ENCODE measurements at places on chromosomes 2 and 18. TPM values are rescaled to one million over a fixed set of nuclear protein-coding genes. Genes with fewer than 3 reads are reported as not detected.
A peak's percentile ranks its signal among the peaks of the same experiment; 100 is the strongest.

GRCh38 chr2:88765154-88765888, 73.8 kb downstream of the RPIA start:
- DNase-seq, result peak; percentile 58
- H3K4me3 ChIP-seq, result peak overlapping the region; percentile 15
- H3K36me3 ChIP-seq, result no peaks in the 10 kb centered on the region
- H3K27ac ChIP-seq, result peak overlapping the region; percentile 32
- H3K4me1 ChIP-seq, result peaks cover 10% of the 10 kb centered on the region
- peaks cover 23% of the 10 kb centered on the region for H3K27me3 ChIP-seq

- no peaks in the 10 kb centered on the region for H3K27me3 ChIP-seq
- H3K36me3 ChIP-seq, result no peaks in the 10 kb centered on the region
- H3K27ac ChIP-seq, result no peak overlapping the region
- DNase-seq, result peak; percentile 2
Observed at GRCh38 chr2:171852366-171852888, 41.6 kb downstream of the SLC25A12 start.

DNA sequence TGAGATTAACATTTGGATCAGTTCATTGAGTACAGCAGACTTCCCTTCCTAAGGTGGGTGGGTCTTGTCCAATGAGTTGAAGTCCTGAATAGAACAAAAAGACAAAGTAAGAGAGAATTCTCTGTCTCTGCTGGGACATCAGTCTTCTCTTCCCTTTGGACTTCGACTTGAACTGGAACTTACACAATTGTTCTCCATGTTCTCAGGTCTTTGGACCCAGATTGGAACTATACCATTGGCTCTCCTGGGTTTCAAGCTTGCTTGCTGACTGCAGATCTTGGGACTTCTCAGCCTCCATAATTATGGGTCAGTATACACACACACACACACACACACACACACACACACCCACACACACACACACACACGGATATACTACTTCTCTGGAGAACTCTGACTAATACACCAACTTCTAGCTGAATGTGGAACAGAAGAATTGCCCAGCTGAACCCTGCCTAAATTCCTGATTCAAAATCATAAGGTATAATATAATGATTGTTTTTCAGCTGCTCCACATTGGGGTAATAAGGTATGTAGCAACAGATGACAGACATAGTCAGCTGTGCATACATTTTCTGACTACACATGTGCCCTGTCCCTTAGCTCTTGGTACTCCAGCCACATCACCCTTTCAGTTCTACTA, 214.0 kb downstream of the TGIF1 start:
- peaks cover 5% of the 10 kb centered on the region for H3K4me1 ChIP-seq
- no peaks in the 10 kb centered on the region for H3K36me3 ChIP-seq
- H3K4me3 ChIP-seq, result no peak overlapping the region
- no peak for DNase-seq
- H3K27ac ChIP-seq, result no peak overlapping the region

DNA sequence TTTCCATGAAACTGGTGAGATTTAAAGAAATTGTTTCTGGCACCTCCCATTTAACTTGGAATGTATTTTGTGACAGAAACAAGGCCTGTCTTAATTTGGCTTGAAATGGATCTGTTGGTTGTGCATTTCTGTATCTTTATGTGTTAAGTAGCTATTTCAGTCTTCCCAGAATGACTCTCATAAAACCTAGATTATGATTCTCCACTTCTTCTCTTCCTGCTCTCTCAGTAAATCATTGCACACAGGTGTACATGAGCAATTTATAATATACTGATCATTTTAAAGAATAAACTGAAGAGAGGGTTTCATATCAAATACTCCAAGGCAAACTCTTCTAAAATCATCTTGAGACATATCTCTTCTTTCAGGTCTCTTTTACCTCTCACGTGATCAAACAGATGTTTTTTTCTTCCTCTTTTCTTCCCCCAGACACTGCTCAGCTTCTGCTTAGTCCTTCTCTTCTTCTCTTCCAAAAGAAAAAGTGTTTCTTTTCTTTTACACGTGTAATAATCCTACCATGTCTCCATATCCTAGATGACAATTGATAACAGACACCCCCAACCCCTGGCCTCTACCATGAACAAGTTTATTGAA, 112.0 kb downstream of the PPP1R1C start:
- H3K4me3 ChIP-seq, result no peak overlapping the region
- no peak overlapping the region for H3K27ac ChIP-seq
- H3K4me1 ChIP-seq, result no peaks in the 10 kb centered on the region
- no peaks in the 10 kb centered on the region for H3K36me3 ChIP-seq
- no peak for DNase-seq
- H3K27me3 ChIP-seq, result no peaks in the 10 kb centered on the region

DNA sequence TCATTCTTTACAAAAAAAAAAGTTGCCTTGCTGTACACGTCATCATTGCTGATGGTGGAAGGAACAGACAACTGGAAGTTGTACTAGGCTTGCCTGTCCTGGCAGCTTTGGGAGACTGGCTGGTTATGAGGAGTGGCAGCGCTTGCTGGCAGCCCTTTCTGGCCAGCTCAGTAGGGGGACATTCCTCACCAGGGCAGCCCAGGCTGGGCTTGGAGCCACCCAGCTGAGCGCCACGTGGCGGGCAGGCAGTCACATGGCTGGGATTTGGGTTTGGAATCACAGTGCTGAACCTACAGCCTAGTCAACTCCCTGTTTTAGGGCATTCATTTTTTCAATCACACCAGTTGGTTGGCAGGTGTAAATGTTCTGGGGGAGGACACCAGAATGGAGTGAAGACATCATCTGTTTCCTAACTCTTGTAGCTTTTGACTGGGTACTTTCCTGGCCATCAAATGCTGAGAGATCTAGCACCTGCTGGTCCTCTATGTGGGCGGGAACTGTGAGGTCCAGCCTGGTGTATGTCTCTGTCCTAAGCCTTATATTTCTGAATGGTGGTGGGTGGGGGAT, 139.3 kb downstream of the SETBP1 start:
- peaks cover 74% of the 10 kb centered on the region for H3K4me1 ChIP-seq
- DNase-seq, result no peak
- H3K4me3 ChIP-seq, result no peak overlapping the region
- H3K36me3 ChIP-seq, result no peaks in the 10 kb centered on the region
- no peaks in the 10 kb centered on the region for H3K27me3 ChIP-seq

- H3K36me3 ChIP-seq, result no peaks in the 10 kb centered on the region
- H3K27me3 ChIP-seq, result no peaks in the 10 kb centered on the region
- H3K27ac ChIP-seq, result no peak overlapping the region
- DNase-seq, result peak; percentile 74
- peaks cover 9% of the 10 kb centered on the region for H3K4me1 ChIP-seq
Observed at GRCh38 chr2:235577404-235578330, 83.8 kb downstream of the AGAP1 start.

DNA sequence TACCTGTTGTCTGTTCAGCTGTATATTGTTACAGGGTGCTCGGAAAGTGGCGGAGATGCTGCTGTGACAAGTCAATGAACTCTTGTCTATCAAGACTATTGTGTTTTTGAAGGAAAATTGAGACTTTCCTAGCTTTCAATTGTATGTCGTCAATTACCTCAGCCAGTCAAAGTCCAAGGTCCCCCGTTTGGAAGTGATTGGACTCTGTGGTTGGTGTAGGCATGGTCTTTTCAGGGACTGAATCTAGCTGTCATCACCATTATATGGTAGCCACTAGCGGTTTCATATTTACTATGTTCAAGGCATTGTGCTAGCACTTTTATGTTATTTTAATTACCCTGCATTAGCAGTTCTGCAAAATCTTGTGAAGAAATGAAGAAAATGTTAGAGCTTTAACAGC, 54.9 kb downstream of the XRCC5 start:
- H3K27ac ChIP-seq, result no peak overlapping the region
- no peaks in the 10 kb centered on the region for H3K27me3 ChIP-seq
- H3K4me1 ChIP-seq, result no peaks in the 10 kb centered on the region
- no peak for DNase-seq
- no peak overlapping the region for H3K4me3 ChIP-seq
- H3K36me3 ChIP-seq, result peaks cover 95% of the 10 kb centered on the region

DNA sequence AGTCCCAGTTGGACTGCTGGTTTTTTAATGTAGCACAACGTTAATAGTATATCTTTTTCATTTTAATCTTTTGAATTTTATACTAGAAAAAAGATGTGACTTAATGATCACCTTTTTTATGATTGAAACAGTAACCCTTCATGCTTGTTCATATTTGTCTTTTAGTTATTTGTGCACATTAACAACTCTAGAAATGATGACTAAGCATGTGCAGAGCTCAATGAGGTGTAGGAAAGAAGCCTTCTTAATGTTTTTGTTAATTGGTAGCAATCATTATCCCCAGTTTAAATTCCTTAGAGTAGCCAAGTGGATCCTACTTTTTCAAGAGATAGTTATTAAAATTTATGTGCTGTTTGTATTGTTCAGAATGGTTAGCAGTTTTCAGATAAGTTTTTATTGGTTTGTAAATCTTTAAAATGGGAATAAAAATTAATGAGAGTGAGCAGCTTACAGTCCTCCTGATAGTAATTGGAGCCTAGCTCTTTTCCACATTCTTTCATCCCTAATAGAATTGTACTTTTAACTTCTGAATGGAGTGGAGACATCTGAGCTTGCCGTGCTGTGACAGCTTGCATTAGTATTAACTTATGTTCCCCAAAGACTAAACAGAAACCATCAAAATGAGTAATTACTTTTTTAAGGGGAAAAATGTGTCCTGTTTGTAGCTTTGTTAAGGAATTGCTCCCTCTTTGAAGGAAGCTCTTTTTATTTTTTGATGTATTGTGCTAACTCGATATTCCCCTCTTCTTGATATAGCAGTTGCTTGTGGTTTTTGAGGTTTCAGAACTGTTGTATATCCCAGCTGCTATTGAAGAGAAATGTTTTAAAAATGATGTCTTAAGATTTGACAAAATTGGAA, 17.3 kb downstream of the PIK3C3 start:
- H3K27ac ChIP-seq, result no peak overlapping the region
- H3K4me3 ChIP-seq, result no peak overlapping the region
- no peak for DNase-seq
- H3K4me1 ChIP-seq, result no peaks in the 10 kb centered on the region

GRCh38 chr2:165682546-165682945, 111.5 kb downstream of the GALNT3 start:
- no peaks in the 10 kb centered on the region for H3K27me3 ChIP-seq
- H3K27ac ChIP-seq, result peak overlapping the region; percentile 46
- no peaks in the 10 kb centered on the region for H3K4me1 ChIP-seq
- H3K4me3 ChIP-seq, result no peak overlapping the region
- DNase-seq, result peak; percentile 44
- H3K36me3 ChIP-seq, result peaks cover 19% of the 10 kb centered on the region

- H3K4me1 ChIP-seq, result no peaks in the 10 kb centered on the region
- H3K36me3 ChIP-seq, result no peaks in the 10 kb centered on the region
- no peak for DNase-seq
- H3K27me3 ChIP-seq, result no peaks in the 10 kb centered on the region
- H3K4me3 ChIP-seq, result no peak overlapping the region
- no peak overlapping the region for H3K27ac ChIP-seq
Observed at GRCh38 chr2:133433455-133434451, 134.5 kb downstream of the NCKAP5 start.

GRCh38 chr2:26757873-26758789, 6.0 kb upstream of the SLC35F6 start:
- H3K27ac ChIP-seq, result no peak overlapping the region
- H3K4me3 ChIP-seq, result no peak overlapping the region
- DNase-seq, result peak; percentile 29
- H3K4me1 ChIP-seq, result peaks cover 10% of the 10 kb centered on the region
- H3K36me3 ChIP-seq, result no peaks in the 10 kb centered on the region

- H3K36me3 ChIP-seq, result no peaks in the 10 kb centered on the region
- no peak for DNase-seq
- peak overlapping the region; percentile 24 for H3K27ac ChIP-seq
- H3K4me3 ChIP-seq, result peak overlapping the region; percentile 14
- no peaks in the 10 kb centered on the region for H3K27me3 ChIP-seq
Observed at GRCh38 chr2:96204836-96205624, 3.6 kb downstream of the STARD7 start.

- no peaks in the 10 kb centered on the region for H3K4me1 ChIP-seq
- H3K27ac ChIP-seq, result no peak overlapping the region
- H3K4me3 ChIP-seq, result no peak overlapping the region
- H3K27me3 ChIP-seq, result no peaks in the 10 kb centered on the region
- no peaks in the 10 kb centered on the region for H3K36me3 ChIP-seq
Observed at GRCh38 chr2:60100034-60100433, 453.4 kb downstream of the BCL11A start.

PPP1R1C gene
- total RNA-seq, result 4.0 TPM

SALL3 gene
- not detected for total RNA-seq

ADD2 gene
- 0.87 TPM for total RNA-seq

MPP4 gene
- total RNA-seq, result not detected
